ENCODE measurements at places on chromosomes 2 and 18.
A peak's percentile ranks its signal among the peaks of the same experiment; 100 is the strongest.

GRCh38 chr2:169999054-169999453 is 171.8 kb downstream of the UBR3 start:
- DNase-seq, result peak; percentile 20

- DNase-seq, result peak; percentile 75
These were observed 34.9 kb downstream of the SULT1C2 start for GRCh38 chr2:108323619-108324018.

GRCh38 chr2:37776487-37776886 is 105.0 kb upstream of the CDC42EP3 start:
- peak; percentile 100 for DNase-seq

GRCh38 chr2:224175538-224175937 is 136.5 kb upstream of the SERPINE2 start:
- DNase-seq, result no peak

DNA sequence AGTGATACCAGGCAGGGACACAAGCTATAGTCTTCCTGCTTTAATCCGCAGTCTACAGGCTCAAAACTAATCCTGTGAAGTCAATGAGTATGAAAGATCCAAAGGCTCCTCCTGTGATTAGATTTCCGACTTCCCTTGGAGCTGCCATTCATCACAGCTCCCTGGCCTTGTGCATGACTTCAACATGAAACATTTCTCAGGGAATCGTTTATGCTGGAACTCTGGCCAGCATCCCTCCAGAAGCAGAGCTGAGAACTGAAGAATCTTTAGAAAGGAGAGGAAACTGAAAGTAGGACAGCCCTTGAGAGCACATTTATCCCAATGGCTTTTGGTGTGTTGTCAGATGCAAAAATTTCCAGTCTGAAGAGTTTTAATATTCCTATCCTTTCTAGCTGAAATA is 84.3 kb upstream of the SESTD1 start:
- peak; percentile 8 for DNase-seq

DNA sequence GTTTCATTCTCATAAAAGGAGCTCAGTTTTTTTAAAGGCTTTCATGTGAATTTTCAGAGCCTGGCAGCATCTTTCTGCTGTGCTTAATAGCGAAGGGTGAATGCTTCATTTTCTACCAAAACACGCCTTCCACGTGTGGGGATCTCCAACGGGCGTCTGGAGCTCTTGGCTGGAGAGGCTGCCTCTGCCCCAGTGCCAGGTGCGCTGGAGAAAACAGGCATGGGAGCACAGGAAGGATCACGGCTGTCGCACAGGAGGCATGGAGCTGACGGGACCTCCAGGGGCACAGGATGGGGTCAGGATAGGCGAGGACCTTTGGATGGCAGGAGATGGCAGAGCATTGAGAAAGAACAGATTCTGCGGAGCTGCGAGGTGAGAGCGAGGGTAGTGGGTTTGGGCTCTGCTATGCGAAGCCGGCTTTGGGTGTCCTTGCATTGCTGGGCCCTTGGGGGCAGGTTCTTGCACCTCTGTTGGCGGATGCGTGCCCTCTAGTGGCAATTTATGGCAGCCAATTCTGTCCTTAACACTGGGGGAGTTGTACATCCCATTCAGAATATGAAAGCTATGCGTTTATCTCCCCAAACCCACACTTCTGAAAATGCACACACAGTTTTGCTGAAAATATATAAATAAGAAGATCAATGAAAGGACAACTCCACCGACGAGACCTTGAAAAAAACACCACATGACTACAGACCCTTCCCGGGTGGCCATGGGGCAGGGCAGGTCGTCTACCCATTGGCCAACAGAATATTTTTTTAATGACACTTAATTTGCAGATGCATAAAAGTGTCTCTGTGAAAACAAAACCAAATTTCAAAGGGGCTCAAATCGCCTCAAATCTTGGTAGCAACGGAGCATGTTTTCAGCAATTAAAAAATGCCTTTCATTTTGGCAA is 90.4 kb upstream of the SLC35G4 start:
- DNase-seq, result peak; percentile 48

GRCh38 chr2:197028230-197028629 is 101.7 kb upstream of the PGAP1 start:
- DNase-seq, result peak; percentile 91

DNA sequence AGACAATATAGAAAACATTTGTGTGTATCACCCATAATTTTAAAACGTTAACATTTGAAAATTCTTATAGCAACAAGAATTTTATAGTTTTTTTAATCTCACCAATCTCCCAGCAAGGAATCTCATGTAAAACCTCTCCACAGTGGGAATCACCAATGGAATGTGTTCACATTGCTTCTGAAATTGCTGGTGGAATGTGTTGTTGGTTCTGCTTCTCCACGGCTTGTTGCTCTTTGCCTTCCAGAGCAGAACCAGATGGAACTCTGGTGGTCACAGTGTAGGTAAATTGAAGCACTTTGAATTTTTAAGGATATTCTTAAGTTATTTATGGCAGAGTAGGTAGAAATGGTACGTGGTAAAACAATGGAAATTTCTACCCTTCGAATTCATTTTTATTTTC is 35.1 kb downstream of the DCAF17 start:
- peak; percentile 71 for DNase-seq

DNA sequence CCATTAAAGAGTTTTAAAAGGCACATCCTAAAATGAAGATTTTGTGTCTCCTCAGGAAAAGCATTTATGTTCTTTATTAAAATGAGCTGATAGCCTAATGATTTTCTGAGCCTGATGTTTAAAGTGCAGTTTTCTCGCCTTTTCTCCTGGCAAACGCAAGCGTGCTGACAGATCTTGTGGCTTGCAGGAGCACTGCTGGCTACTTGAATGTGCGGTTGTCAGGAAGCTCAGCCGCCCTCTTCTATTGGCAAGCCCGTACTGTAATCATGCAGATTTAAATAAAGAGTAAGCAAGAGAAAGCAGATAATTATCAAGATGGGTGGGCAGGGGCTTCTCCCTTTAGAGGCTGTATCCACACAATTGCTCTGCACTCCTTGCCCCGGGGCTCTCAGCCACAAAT is 139.5 kb upstream of the SPHKAP start:
- no peak for DNase-seq

- no peak for DNase-seq
These were observed 122.5 kb downstream of the RDH14 start for GRCh38 chr2:18437909-18438308.

GRCh38 chr18:77091366-77091765 is 41.2 kb downstream of the MBP start:
- no peak for DNase-seq

DNA sequence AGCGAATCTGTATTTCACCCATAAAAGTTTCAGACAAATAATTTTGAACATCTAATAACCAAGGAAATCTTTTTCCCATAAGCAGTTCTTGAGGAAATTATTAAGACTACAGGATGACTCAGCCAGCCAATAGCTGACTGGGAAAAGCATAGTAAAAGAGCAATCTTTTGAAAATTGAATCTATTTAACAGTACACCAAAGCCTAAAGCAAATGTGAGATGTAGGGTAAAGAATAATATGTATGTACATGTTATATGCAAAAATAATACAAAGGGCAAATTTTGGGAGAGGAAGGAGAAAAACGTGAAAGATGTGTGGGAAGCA is 12.6 kb upstream of the KDSR start:
- peak; percentile 15 for DNase-seq

DNA sequence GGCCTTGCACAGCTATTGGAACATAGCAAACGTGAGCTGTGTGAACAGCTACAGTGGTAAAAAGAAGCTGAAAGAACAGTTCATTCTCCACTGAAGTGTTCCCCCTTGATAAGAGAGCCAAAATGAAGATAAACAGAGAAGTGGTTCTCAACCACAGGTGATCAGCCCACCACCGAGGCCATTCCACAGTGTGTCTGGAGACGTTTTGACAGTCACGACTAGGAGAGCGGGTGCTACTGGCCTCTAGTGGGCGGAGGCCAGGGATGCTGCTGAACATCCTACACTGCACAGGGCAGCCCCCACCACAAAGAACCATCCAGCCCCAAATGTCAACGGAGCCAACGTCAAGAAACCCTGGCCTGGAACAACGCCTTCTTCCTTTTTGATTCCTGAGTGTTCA is 38.4 kb downstream of the ADCY3 start:
- no peak for DNase-seq

GRCh38 chr2:45909677-45910191 is 258.3 kb downstream of the PRKCE start:
- DNase-seq, result no peak

DNA sequence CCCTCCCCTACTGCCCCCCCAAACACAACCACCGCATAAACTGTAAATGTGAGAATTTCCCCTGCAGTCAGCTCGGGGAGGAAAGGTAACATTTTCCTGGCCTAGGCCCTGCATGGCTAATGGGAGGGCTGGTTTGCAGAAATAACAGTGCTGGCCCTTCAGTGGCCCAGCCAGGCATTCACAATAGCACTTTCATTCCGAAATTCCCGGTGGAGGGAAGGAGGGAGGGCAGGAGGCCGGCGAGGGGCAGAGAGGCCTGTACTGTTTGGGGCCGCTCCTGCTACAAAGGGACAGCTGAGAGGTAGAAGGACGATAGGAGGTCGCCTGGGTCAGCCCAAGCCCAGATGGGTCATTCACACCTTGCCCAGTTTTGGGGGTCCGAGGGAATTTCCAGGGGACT is 11.3 kb downstream of the CYP26B1 start:
- DNase-seq, result no peak

- DNase-seq, result peak; percentile 80
These were observed 13.5 kb upstream of the TWSG1 start for GRCh38 chr18:9321017-9321452.

- peak; percentile 15 for DNase-seq
These were observed 245.5 kb upstream of the KCNJ3 start for GRCh38 chr2:154452906-154453493.

DNA sequence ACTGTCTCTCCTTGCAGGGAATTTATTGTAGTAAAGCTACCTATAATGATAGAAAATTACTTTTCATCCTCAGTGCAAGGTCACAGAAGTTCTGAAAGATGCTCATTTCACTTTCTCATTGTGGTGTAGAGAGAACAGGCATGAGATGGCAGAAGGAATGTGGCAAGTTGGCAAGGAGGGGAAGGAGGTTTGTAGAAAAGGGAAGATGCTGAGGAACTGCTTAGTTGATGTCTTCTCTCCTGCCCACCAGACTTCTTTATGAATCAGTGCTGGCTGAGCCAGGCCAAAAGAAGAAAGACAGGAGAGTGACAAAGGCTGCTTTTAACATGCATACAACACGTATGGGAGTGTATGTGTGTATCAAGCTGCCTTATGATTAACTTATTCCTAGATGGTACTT is 164.4 kb downstream of the PRPF40A start:
- DNase-seq, result no peak

GRCh38 chr18:12334366-12334808 is 26.3 kb downstream of the TUBB6 start:
- no peak for DNase-seq

GRCh38 chr2:49032126-49032525 is 122.2 kb downstream of the FSHR start:
- DNase-seq, result no peak

- no peak for DNase-seq
These were observed 37.1 kb downstream of the B4GALT6 start for GRCh38 chr18:31647127-31647753.

DNA sequence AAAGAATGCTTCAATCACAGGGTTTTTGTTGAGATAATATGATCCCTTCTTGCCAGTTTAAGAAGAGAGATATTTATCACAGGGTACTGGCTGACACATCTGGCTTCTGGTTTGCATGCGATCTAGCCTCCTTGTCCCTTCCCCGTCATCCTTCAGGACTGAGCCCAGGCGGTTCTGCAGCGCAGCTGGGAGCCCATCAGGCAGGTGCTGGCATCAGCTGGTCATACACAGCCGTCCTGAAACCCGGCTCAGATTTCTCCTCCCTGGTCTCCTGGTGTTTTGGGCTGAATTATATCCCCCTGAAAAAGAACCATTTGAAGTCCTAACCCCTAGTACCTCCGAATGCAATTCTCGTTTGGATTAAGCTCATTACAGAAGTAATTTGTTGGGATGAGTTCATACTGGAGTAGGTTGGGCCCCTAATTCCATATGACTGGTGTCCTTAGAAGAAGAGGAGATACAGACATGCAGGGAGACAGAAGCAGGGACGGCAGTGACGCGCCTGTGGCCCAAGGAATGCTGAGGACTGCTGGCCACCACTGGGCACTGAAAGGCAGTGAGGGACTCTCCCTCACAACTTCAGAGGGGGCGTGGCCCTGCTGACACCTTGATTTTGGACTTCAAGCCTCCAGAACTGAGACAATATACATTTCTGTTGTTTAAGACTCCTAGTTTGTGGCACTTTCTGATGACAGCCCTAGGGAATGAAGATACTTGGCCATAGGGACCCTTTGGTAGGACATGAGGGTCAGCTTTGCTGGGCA is 83.9 kb upstream of the ODC1 start:
- no peak for DNase-seq

DNA sequence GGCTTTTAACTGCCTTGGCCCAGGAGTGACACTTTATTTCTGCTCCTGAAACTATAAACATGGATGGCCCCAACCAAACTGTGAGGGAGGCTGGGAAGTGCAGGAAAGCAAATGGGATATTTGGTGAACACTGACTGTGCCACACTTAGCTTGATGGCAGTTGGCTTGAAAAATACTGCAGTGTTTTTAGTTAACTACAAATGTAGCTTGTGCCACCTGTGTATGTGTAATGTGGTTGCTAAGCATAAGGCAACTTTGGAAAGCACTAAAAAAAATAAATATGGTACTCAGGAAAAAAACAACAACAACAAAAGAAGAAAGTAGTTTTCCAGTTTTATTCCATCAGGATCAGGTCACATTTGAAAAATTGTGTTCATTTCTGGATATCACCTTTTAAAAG is 73.8 kb downstream of the CD28 start:
- DNase-seq, result no peak

DNA sequence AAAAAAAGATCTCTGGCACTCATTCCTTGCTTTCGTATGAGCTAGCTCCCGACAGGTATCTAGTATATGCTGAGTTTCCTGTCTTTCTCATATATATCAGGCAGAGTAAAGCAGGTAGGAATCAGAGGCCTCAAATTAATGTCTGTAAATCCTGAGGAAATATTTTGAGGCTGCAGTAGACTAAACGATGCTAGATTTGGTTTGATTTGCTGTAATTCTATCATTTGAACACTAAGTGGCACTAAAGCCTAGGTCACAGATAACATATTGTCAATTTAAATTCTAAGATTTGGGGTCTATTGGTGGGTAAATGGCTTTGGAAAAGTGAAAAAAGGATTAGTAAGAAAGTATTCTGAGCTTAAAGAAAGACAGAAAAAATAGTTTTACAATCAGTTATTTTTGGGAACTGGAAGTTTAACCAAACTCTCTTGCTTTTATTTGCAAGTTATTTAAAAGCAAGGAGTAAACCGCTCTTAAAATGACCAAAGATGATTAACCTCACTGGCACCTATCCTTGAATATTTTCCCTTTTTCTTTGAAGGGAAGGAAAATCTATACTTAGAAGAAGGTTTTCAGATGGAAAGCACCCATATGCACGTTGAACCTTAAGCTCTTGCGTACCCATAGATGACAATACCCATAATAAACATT is 37.6 kb upstream of the SLC4A10 start:
- peak; percentile 18 for DNase-seq

- DNase-seq, result peak; percentile 18
These were observed 550 bp downstream of the RAB1A start for GRCh38 chr2:65129286-65129825.

GRCh38 chr18:79554321-79554720 is 125.3 kb upstream of the CTDP1 start:
- no peak for DNase-seq

- DNase-seq, result no peak
These were observed 1.6 kb downstream of the PKDCC start for GRCh38 chr2:42049221-42050009.

Measured in fibroblast of skin of back (primary cell).